ENCODE measurements at places on chromosomes 6 and 20.
A peak's percentile ranks its signal among the peaks of the same experiment; 100 is the strongest.

DNA sequence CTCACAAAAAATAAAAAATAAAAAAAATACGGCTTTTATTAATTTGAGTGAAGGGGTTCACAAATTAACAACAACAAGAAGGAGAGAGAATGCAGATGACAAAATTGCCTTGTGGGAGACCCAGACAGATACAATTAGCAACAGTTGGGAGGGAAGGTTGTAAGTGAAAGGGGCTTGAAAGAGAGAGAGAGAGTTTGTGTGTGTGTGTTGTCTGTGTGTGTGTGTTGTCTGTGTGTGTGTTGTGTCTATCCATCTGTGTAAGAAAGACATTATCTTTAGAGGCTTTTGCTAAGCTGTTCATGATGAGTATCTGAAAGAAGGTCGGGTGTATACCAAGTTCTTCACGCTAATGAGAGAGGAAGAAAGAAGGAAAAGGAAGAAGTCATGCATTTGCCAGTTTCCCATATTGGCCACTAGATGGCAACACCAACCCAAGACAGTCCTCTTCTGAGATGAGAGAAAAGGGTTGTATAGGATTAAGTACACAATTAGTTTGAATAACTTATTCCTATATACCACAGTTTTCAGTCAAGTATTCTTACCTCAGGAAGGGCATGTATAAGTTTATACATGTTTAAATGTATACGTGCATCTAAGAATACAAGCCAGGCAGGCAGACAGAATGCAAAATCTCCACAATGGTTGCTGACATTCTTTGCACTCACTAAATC lies 63.7 kb upstream of the CD2AP start:
- DNase-seq: no peak

- no peak for DNase-seq
Observed at GRCh38 chr20:33125983-33126382, 42.0 kb upstream of the BPIFA2 start.

DNA sequence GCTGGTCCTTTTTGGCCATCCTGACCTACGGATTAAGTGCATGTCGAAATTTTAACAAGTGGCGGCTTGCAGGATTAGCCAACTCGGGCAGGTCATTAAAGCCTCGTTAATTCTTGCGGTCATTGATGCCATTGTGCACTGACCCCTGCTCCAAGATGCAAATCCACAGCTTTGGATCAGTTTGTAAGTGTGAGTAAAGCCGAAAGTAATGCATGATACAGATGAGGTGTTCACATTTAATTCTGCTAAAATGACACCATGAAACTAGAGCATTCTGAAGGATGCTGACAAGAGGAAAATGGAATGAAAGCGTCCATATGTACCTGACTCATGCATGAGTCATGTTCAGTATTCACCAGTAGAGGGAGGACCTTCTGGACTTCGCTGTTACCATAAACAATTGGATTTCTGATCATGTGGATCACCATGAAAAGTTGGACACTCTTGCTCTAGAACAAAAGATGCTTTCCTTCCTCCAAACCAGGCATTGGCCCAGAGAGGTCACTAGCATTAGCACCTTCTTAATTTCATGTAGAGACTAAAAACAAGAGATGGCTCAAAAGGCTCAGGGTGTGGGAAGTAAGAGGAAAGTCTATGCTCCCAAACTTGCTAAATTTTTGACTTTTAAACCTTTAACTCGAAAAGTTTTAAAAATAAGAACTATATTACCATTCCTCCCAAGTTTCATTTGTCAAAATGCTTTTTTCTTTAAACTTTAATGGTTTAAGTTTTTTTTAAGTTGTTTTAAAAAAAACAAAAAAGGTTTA lies 48.0 kb downstream of the MUC22 start:
- DNase-seq: peak; percentile 75

DNA sequence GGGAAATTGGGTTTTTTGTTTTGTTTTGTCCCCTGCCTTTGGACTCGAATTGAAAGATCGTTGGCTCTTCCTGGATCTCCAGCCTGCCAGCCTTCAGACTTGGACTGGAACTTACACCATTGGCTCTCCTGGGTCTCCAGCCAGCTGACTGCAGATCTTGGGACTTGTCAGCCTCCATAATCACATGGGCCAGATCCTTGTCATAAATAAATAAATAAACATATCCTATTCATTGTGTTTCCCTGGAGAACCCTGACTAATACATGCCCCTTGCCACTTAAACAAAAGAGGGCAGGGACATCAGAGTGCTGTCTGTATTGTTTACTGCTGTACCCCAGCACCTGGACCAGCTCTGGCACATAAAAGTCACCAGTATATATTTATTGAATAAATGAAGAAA lies 101.5 kb downstream of the CAP2 start:
- no peak for DNase-seq

- peak; percentile 96 for DNase-seq
Observed at GRCh38 chr6:87723170-87724078, 21.4 kb upstream of the AKIRIN2 start.

- peak; percentile 25 for DNase-seq
Observed at GRCh38 chr6:168133168-168133561, 54.2 kb upstream of the FRMD1 start.

DNA sequence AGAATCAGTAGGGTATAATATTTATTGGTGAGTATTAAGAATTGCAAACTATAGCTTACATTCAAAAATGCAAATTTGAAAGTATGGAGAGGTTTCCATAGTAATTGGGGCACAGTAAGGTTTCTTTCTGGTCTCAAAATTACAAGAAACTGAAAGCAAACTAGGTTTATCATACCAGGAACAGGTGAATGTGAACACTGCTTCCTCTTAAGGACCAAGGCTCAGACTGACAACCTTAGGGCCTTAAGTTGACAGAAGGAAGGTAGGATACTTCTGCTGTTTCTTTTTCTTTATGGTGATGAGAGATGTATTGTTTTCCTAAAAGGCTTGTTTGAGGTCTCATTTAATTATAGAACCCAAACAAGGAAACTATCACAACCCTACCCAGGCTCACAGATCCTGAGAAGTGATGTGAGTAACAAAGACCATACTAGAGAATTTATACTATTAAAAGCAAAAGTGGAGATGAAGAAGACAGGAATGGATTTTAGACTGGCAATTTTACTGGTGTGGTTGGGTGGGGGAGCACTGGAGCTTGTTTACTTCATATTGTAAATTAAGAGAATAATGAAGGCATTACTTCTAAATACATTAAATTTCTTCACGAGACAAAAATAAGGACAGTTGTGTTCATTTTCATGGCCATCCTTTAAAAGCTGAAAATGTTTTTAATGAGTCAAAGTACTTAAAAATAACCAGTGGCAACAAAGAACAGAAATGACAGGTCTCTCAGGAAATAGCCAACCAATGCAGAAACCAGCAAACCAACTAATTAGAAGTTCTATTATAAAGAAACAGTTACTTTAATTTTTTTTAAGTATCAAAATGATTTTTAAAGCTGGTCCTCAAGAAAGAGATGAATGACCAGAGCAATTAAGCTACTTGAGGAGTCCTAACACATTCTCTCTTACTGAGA lies 21.3 kb downstream of the STAU1 start:
- DNase-seq: no peak

DNA sequence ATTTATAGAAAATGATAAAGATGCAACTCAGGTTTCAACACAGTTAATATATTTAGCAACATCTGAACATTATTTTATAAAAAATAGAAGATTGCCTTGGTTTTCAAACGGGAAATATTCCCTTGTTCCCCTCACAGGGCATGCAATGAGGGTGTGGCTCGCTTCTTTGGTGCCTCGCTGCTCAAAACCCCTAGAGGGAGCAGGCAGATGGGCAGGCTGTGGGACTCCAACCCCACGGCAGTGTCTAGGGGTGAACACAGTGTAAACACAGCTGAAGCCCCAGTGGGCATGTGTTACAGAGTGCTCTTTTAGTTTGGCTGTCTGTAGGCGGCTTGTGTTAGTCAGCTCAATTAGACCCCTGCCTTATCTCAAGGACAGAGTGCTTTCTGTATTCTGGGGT lies 560.8 kb upstream of the IMPG1 start:
- no peak for DNase-seq

- DNase-seq: no peak
Observed at GRCh38 chr6:7431313-7431673, 41.7 kb downstream of the RIOK1 start.

DNA sequence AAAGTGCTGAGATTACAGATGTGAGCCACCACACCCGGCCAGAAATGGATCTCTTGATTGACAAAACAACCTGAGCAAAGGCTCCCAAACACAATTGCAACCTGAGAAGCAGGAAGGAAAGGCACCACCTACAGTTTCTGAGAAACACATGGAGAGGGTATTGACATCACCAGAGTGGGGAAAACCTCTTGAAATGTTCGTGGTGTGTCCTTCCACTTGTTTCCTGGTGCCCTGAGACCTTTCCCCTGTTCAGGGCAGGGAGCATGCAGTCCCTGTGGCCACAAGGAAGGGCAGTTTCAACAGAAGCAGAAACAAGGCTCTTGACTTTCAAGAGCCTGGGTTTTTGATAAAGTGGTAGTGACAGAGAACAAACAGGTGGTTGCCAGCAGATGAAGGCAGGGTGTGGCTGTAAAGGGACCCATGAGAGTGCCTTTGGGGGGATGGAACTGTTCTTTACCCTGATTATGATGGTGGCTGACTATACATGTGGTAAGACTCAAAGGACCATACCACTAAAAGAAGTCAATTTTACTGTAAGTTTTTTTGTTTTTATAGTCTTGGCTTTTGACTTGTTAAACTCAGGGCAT lies 3.2 kb upstream of the BPIFA1 start:
- DNase-seq: no peak

DNA sequence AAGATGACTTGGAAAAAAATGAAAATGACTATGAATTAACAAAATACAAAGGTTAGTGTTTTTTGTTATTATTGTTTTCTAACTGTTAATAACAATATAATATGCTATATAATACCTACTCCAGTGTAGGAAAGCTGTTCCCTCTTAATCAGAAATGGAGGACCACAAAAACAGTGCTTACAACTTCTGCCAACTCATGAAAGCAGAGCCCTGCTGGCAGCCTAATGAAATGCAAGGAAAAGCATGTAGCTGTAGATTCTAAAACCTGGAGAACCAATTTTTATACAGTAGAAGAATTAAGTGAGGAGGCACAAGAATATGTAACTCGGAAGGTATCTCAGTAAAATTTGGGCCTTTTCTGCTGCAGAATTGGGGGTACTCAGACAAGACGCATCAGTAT lies 29.4 kb downstream of the PHIP start:
- no peak for DNase-seq

DNA sequence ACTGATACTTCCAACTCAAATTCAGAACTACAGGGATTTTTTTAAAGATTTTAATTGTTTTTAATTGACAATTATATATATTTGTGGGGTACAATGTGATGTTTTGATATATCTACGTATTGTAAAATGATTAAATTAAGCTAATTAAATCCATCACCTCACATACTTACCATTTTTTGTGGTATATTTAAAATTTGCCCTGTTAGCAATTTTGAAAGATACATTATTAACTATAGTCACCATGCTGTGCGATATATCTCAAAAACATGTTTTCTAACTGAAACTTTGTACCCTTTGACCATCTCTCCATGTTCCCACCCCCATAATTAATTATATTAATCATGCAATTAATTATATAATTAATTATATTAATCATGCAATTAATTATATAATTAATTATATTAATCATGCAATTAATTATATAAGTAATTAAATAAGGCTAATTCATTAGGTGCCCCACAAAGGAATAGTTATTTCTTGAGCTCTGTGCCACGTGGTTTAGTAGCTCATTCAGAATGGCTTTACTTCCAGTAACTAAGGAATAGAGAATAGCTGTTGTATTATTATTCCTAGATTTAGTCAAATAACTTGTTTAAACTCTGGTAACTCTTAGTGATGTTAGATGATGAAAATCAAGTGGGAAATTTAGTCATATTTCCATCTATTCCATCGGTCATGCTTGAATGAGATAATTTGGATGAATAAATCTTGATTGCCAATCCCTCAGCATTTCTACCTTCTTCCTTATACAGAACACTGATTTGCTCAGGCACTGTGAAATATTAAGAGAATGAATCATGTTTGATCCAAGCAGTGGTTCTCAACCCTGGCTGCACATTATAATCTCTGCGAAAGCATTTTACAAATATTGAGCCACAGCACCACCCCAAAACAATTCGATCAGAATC lies 25.1 kb downstream of the LOC128125822 start:
- DNase-seq: no peak

- DNase-seq: no peak
Observed at GRCh38 chr6:102187186-102187585, 793.7 kb downstream of the GRIK2 start.

DNA sequence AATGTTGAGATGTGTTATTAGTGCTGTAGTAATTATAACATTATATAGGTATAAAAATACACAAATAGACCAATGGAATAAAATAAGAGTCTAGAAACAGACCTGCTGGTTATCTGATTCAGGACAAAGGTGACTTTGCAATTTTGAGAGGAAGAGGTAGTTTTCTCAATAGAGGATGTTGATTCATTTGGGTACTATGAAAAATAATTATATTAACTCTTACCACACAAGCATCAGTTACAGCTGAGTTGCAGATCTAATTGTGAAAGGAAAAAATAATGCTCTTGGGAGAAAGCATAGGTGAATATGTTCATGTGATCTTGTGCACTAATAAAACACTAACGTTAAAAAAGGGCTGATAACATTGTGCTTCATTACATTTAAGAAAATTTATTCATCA lies 103.0 kb downstream of the BCKDHB start:
- no peak for DNase-seq

DNA sequence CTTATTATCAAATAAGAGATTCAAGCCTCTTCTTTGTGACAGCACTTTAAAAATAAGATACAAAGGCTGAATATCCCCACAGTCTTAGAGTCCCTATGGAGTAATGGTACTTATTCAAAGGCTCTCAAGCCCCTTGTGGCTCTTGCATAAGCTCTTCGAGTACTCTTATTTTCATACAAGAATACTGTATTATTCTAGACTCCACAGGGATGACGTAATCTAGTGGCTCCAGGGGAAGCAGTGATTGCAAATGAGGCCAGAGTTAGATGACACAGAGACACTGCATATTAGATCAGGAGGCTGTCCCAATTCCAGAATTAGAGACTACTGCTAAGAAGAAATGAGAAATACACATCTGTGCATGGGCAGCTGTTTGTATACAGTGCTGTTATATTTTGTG lies 1195.9 kb upstream of the MAP3K7 start:
- no peak for DNase-seq

- DNase-seq: no peak
Observed at GRCh38 chr20:62244644-62245108, 6.4 kb downstream of the OSBPL2 start.

- no peak for DNase-seq
Observed at GRCh38 chr20:5652626-5653553, 97.3 kb upstream of the SHLD1 start.

GRCh38 chr20:38620441-38620840 lies 18.8 kb downstream of the ARHGAP40 start:
- DNase-seq: no peak

GRCh38 chr6:141056945-141057625 lies 1075.6 kb upstream of the GJE1 start:
- no peak for DNase-seq
